ENCODE measurements at places on chromosomes 11 and 22. TPM values are rescaled to one million over a fixed set of nuclear protein-coding genes. Genes with fewer than 3 reads are reported as not detected.

DNA sequence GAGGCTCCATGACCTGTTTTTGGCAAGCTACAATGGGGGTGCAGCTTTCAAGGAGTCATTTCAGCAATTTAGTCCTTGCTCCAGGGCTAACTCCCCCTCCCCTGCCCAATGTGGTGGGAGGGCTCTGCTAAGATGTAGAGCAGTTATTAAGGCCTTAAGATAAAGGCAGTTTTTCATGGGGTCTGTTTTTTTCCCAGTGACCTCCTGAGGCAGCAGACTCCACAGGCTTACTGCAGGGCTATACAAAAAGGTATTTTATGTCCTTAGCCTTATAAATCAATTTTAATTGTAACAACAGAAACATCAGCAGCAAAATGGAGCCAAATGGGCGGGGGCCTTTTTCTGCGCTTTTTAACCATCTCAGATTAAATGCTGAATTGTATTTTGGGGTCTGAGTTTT, 192.3 kb downstream of the KIRREL3 start:
- no peak for DNase-seq

DNA sequence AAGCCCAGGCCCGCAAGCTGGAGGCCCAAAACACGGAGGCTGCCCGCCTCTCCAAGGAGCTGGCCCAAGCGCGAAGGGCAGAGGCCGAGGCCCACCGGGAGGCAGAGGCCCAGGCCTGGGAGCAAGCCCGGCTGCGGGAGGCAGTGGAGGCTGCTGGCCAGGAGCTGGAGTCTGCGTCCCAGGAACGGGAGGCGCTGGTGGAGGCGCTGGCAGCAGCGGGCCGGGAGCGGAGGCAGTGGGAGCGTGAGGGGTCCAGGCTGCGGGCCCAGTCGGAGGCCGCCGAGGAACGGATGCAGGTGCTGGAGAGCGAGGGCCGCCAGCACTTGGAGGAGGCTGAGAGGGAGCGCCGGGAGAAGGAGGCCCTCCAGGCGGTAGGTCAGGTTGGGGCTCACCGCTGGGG, 4.8 kb downstream of the CCDC88B start:
- no peak for DNase-seq

GRCh38 chr11:76764941-76765665, 18.1 kb upstream of the TSKU start:
- no peak for DNase-seq

DNA sequence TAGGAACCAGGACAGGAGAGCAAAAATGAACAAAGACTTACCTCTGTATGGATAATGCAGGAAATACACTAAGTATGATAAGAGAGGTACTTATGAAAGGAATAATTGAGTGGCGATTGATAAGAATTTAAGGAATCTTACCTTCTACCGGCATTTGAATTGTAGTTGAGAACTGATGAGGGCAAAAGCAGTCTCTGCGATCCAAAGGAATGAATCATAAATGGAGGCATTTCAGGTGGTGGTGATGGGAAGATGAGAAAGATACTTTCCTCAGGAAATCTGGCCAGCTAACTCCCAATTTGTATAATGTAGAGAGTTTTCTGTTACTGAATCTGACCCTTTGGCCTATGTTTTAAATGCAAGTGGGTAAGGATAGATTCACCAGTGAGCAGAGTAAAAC, 71.9 kb upstream of the C11orf87 start:
- DNase-seq, result no peak

DNA sequence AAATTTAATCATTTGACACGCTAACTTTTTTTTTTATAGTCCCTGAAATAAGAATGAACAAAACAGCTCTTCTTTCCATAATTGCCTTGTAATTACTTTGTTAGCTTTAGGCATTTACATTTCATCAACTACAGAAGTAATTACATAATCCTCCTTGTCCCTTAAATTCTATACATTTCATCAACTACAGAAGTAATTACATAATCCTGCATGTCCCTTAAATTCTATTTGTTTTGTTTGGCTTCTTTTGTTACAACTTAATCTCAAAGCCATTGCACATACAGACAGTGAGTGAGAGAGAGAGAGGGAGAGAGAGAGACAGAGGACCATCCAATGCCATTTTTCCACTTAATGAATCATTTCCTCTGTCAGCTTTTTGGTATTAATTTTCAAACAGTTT, 873.2 kb downstream of the METTL15 start:
- DNase-seq, result no peak

- no peak for DNase-seq
Measured at GRCh38 chr11:30424844-30425243, 101.9 kb downstream of the ARL14EP start.

DNA sequence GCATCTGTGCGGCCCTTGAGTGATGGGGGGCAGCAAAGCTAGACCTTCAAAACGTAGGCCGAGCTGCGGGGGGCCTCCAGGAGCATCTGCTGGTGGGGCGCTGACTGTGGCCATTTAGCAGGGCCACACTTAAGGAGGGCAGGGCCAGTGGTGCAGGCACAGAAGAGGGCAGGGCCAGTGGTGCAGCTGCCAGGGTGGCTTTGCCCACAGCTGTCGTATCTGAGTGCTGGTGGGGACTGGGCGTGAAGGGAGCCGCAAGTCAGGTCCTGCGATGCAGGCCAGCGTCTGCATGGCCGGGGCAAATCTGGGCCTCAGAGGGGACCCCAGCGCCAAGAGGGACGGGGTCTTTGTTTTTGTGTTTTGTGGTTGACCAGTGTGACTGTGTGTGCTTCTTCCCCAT, 27.7 kb downstream of the RNH1 start:
- DNase-seq, result no peak

DNA sequence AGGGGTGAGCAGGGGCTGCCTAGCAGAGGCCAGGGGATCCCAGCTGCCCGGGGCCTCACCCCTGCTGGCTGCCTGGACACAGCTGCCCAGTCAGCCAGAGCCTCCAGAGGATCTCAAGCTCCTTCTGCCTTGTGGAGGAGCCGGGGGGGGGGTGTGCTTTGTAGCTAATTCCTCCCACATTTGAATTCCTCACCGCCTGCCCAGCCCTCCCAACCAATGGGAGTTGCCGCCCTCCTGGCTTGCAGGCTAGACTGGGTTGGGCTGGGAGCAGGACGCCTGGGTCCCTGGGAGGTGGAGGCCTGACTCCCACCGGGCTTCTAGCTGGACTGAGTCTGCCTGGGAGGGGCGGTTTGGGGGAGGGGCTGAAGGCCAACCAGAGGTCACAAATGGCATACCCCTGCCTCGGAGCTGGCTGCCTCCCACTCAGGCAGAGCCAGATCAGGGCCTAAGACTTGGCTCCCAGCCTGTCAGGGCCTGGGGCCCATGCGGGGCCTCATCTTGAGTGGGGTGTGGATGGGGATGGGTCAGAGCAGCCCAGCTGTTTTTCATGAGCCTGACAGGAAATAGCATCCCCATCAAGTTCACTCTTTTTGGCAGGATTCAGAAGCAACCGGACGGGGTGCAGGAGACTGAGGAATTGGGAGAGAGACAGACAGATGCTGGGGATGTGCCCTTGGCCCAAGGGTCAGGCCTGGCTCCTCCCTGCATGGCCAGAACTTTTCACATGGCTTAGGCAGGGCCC, 29.2 kb upstream of the PDE2A start:
- DNase-seq, result no peak

GRCh38 chr11:19561011-19561410, 151.6 kb upstream of the NAV2 start:
- DNase-seq, result no peak

The OR5D16 gene
- not detected for total RNA-seq

The CD3E gene
- total RNA-seq, result 530 TPM

The SCN3B gene
- not detected for total RNA-seq

The MS4A4E gene
- not detected for total RNA-seq

The SLC22A6 gene
- not detected for total RNA-seq

The TSSK2 gene
- total RNA-seq, result not detected
